ENCODE measurements at places on chromosomes 12 and 14.

DNA sequence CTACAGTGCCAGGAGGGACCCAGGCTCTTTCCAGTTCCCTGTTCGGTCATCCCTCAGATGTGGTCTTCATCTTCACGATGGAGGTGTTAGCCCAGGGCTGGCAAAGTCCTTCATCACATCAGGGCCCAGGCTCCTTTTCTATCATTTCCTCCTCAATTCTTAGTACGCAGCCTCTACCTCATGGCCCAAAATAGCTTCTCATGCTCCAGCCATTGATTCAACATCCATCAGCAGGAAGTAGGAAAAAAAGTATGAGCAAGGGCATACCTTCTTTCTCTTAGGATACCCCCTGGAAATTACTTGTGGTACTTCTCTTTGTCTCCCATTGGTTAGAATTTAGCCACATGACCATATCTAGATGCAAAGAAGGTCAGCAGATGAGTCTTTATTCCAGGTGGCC lies 12.2 kb upstream of the ZDHHC22 start:
- DNase-seq, result no peak

DNA sequence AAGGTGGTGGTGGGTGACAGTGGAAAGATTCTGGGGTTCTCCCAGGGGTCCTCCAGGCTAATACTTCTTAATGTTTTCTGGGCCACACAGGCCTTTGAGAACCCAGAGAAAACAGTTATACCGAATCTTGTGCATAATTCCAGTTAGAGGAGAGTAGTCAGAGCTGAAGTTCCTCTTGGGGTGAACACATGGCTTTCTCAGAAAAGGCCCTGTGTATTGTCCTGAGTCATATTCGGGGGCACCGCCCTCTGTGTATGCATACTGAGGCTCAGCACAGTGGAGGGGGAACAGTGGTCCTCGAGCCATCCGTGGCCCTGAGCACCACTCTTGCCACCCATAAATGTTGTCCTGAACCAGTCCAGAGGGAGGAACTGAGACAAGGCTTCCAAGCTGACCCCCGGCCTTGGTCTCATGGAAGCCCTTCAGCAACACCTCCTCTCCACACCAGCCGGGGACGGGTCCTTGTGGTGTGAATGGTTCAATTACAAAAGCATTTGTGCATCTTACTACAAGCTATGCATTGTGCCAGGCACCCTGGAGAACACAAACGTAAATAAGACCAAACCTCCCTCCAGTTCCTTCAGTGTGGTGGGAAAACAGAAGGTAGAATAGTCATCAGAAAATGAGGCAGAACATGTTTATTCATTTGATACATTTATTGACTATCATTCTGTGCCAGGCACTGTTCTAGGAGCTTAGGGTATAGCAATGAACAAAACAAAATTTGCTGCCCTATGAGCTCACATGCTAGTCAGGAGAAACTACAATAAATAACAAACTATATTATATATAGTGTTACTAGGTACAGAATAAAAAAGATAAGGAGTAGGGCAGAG lies 9.9 kb downstream of the DHRS2 start:
- no peak for DNase-seq

GRCh38 chr12:53869500-53869899 lies 69.1 kb upstream of the HOXC13 start:
- DNase-seq, result no peak

- DNase-seq, result no peak
Measured at GRCh38 chr12:132228476-132229192, 84.4 kb downstream of the NOC4L start.

- no peak for DNase-seq
Measured at GRCh38 chr14:87838931-87839330, 154.1 kb downstream of the GALC start.

- DNase-seq, result peak; percentile 96
Measured at GRCh38 chr12:56117778-56118687, at the start of gene ZC3H10. Gene ZC3H10 (plus strand): TSS chr12:56118266. CDS start chr12:56120563, 2,297 bp downstream.

GRCh38 chr12:52975204-52975603 lies 26.3 kb downstream of the KRT18 start:
- DNase-seq, result no peak

DNA sequence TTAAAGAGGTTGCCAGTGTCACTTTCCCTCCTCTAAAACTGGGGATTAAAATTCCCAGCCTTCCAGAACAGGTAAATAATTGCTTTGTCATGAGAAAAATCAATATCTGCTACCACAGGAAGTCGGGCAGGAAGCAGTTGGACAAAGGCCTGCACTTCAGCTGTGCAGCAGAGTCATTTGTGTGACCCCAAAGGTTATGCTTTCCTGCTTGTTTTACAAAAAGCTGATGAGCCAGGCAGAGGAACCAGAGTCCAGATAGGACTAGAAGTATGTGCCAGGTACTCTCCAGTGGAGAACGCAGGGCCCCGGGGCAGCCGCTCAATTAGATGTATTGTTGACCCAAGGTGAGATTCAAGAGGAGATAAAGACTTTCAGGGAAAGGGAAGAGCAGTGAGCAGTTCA lies 117.1 kb upstream of the FRMD6 start:
- DNase-seq, result no peak

- no peak for DNase-seq
Measured at GRCh38 chr12:105064564-105065178, 19.6 kb downstream of the ALDH1L2 start.

GRCh38 chr12:72876092-72876491 lies 603.9 kb downstream of the TRHDE start:
- DNase-seq, result no peak

- no peak for DNase-seq
Measured at GRCh38 chr12:93785249-93786010, 108.3 kb downstream of the CRADD start.

GRCh38 chr14:103696466-103697071 lies 18.7 kb downstream of the XRCC3 start:
- no peak for DNase-seq

DNA sequence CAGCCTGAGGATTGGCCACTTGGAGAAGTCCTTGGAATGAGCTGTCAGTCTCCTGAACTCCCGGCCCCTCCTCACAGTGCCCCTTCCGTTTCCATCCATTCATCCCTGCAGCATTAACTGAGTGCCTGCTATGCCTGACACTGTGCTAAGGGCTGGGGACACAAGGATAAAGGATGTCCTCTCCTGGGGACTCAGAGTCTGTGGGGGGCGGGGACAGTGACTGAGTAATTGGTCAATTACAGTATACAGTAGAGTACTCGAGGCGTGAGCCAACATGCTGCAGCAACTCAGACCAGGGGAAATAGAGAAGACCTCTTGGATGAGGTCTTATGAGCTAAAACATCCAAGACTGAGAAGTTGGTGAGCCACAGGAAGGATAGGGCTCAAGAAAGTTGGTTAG lies 43.4 kb upstream of the PWP1 start:
- DNase-seq, result no peak

DNA sequence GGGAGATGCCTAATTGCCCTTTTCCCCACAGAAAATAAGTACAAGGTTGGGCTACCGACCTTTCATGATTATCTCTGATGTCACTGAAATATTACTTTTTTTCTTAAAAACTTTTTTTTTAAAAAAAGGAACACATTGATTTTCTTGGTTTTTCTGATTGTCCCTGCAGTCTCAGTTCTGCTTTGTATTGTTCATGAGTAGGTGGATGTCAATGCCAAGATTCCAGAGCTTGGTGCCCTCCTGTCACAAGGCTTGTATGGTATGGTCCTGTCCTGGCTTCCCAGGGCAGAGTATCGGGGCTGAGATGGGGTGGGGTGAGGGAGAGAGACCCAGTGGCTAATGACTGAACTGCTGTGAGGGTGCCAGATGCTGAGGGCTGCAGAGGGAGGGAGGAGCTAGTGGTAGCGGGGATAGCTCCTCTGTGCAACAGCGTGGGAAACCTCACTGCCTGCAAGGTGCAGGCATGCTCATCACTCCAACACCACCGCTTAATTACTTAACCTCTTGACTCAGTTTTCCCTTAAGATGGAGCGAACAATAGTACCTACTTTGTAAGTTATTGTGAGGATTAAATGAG lies 4.4 kb upstream of the CTDSP2 start:
- no peak for DNase-seq

DNA sequence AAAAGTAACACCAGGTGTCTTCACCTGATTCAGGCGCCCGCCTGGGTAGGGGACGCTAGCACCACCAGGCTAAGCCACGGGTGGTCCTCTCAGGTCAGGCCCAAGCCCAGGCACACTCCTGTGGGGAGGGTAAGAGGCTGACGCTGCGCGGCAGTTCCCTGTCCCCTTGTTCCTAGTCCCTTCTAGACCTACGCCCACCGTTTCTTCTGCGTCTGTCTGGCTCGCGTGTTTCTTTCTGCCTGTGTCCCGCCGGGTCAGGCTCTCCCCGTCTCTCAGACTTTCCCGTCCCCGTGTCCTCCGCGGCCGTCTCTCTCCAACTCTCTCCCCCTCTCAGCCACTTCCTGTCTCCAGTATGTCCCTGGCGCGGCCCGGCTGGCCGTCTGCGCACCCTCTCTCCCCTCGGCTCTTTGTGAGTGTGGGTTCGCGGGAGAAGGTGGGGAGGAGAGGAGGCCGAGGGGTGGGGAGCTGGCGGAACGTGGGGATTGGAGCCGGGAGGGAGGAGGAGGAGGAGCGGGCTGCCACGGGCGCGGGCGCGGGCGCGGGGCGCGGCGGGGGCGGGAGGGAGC lies 3.1 kb upstream of the TNS2 start:
- no peak for DNase-seq

GRCh38 chr12:22215467-22216253 lies 118.8 kb downstream of the ST8SIA1 start:
- DNase-seq, result no peak

GRCh38 chr14:83289390-83289789 lies 1755.7 kb upstream of the SEL1L start:
- DNase-seq, result no peak

DNA sequence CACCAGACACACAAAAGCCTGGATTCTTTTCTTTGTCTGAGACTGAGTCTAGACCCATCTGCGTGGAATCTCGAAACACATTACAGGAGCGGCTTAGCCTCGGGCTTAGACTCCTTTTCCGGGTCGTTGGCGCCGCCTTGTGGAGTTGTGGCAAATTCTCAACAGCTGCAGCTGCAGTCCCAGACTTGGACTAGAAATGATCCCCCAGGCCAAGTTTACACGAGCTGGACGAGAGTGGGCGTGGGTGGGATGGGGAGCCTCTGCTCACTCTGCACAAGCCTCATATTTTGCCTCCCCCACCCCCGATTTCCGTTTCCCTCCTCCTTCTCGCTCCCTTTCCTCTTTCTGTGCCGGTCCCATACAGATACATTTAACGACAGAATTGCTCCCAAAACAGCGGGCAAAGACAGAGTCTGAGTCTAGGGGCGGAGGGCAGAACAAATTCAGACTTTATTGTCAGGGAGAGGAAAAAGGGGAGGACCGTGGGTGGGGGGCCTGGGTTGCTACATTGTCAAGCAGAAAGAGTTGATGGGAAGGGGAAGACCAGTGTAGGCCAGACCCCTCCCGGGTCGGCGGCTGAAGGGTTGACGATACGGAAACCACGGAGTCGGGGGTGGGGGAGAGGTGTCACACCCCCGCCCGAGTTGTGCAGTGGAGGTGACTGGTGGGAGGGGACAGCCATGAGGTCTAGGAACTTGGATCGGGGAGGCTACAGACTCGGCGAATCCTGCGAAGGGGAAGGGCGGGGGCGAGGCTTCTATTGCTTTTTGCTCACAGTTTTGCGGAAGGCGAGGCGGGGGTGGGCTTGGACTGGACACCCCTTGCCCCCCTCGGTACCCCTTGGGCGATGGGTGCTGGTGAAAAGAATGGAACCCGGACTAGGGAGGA lies 4.7 kb upstream of the GPR84 start:
- DNase-seq, result peak; percentile 72

DNA sequence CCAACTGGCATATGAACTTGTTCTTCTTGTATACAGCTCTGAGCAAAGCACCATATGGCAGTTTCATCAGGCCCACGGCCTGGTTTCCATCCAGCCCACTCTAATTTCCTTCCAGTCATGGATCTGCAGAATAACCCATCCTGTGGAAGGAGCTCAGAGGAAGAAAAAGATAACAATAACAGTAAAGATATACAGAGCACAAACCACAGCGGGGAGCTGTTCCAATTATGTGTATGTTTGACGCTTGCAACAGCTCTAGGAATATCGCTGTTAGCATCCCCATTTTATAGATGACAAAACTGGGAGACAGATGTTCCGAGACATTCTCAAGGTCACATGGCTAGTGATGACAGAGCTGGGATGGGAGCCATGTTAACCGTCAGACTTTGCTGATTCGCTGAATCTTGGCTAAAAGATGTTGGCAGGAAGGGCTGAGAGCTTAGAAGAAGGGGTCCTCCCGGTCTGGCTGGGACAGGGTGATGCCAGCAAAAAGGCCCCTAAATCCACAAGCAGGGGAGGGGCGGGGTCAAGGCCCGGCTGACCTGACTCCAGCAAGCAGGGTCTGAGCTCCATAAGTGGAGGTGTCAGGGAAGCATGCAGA lies 34.4 kb upstream of the CIPC start:
- DNase-seq, result no peak

GRCh38 chr12:94650143-94651056 lies at the start of gene TMCC3:
Gene TMCC3 (minus strand): TSS chr12:94650557. CDS start chr12:94650430, 127 bp downstream.
- no peak for DNase-seq

DNA sequence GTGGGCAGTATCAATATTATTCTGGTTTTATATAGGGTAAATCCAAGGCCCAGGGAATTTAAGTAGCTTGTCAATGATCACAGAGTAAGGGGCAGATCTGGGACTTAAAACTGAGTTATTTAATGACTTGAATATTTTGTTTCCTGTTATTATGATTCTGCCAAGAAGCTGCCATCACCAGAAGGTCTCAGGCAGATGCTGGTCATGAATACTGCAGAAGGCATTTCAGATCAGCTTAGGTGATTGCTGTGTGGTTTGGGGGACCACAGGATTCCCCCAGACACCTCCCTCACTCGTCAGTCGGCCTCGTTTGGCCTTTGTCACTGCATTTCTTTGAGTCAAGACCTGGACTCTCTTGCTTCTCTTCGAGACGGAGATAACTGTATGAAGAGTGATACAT lies 47.7 kb upstream of the EVL start:
- DNase-seq, result no peak

DNA sequence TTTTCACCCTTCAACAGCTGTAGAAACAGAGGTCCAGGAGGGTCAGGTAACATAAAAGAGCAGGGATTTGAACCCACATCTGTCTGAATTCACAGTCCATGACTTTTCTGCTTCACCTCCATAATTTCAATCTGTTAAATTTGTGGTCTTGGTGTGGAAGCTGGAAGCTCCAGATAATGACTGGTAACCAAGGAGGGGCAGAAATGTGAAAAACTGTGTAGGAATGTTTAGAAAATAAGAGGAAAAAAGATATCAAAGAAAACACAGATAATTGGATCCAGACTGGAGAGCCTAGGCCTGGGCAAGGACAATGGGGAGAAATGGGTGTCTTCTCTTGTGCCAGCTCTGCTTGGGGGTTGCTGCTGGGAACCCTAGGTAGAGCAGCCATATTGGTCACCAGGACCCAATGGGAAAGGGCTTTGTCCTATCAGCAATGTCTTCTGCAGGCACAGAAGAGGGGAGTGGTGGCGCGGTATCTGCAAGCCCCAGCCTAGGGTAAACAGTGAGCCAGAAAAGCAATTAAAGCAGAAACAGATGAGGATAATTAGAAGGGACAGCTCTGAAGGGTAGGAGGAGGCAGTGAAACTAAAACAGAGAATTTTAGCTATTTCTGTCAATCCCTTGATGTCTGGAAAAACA lies 54.3 kb upstream of the CCDC91 start:
- no peak for DNase-seq

DNA sequence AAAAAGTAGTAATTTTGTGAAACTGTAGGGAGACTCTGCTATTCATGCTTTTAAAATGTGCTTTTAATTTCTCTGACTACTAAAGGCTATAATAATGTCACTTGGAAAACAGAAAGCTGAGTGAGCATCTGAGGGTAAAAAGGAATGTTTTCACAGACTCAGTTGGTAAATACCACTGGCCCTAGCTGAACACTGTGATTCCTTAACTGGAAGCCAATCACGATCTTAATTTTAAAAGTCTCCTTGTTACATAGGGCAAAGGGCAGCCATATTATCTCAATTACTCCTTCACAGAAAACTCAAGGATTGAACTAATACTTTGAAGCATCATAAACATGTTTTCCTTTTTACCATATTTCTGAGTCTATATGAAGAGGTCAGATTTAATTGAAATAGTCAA lies 41.9 kb downstream of the PAWR start:
- DNase-seq, result no peak
